ENCODE measurements at places on chromosomes 2 and 18.

DNA sequence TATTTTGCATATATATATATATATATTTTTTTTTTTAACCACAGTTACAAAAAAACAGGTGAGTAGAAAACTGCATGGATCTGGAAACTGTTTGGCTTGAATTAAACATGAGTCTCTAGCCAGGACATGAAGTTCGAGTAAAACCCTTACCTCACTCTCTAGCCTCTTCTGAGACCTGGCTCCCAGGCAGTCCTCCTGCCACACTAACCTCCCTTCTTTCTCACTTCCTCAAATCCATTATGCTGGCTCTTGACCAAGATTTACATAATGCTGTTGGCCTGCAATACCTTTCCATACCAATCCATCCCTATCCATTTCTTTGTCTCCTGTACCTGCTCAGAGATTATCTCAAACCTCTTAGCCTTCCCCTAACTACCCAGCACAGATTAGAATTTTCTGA lies 34.0 kb downstream of the PIGN start:
- DNase-seq: no peak

GRCh38 chr2:84631047-84631446 lies 114.7 kb downstream of the DNAH6 start:
- no peak for DNase-seq

- DNase-seq: no peak
Observed at GRCh38 chr2:238331916-238332315, 11.6 kb downstream of the TRAF3IP1 start.

DNA sequence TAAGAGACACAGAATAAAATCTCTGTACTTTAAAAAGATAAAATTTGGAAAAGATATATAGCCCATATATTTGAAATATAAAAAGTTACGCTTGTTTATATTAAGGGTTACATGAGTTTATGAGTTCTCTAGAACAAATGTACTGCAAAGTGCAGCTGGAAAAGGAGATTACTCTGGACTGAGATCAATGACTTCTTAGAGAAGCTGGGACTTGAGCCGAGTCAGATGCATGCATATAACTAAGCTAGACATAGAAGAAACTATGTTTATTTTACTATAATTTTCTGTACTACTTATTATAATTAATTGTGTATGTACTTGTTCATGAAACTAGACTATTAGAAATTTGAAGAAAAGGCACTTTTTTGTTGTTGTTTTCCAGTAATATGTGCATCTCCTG lies 170.3 kb upstream of the NXPH2 start:
- DNase-seq: no peak

DNA sequence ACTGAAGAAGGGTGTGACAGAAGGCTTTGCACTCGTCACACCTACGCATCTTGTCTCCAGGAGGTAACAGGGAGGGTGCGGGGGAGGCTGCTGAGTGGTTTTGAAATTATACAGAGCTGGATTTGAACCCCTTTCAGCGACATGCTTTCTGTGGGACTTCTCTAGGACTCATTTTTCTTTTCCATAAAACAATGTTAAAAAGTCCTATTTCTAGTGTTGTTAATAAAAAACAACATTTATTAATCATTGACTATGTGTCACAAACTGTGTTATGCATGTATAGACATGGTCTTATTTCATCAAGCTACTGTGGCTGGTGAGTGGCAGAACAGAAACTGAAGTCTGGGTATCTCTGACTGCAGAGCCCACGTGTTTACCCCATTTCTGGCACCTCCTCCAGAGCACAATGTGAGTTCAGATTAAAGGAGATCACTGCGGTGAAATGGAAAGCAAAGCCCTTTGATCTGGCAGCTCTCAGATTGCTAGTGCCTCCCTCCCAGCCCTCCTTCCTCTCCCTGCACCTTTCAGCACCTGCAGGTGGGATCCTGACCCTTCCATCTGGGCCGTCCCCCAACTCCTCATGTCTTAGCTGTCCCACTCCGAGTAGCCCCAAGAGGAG lies 315.5 kb upstream of the MYT1L start:
- DNase-seq: peak; percentile 19
